ENCODE measurements at places on chromosomes 11 and 22.
A peak's percentile ranks its signal among the peaks of the same experiment; 100 is the strongest.

DNA sequence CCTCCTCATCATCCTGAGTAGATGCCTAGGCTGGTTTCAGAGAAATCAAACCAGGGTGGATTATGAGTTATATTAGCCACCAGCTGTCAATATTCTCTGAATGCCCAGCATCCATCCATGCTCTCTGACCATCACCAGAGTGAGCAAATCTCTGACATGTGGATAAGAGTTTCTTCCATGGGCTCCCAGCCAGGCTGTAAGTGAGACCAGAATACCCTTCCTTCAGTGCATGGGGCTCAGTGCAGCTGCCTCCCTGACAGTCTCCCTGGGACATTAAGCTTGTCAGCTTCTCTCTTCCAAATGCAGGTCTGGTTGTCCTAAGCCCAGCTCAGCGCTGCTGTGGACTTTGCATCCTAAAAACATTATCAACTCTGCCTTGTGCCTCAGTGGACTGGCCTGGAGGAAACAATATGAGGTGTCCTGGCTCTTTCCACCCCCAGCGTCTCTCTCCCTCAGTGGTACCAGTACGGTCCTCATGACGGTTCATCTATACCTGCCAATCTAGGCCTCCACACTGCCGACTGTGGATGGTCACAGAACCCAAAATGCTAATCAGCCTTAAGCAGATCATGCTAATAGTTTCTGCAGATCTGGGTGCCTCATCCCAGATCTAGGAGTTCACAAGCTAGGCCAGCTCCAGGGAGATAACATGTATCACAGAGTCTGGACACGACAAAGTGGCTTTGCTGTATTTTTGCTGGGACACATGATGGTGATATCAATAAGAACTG lies 41.6 kb upstream of the PRAME start:
- no peak for DNase-seq

- DNase-seq: no peak
Measured at GRCh38 chr22:48944433-48944750, 883.3 kb downstream of the BRD1 start.

GRCh38 chr22:47784991-47785390 lies 1022.5 kb downstream of the TBC1D22A start:
- DNase-seq: no peak

GRCh38 chr11:116224154-116224888 lies 548.5 kb downstream of the BUD13 start:
- peak; percentile 27 for DNase-seq

- DNase-seq: no peak
Measured at GRCh38 chr11:107041088-107041444, 22.8 kb upstream of the GUCY1A2 start.

DNA sequence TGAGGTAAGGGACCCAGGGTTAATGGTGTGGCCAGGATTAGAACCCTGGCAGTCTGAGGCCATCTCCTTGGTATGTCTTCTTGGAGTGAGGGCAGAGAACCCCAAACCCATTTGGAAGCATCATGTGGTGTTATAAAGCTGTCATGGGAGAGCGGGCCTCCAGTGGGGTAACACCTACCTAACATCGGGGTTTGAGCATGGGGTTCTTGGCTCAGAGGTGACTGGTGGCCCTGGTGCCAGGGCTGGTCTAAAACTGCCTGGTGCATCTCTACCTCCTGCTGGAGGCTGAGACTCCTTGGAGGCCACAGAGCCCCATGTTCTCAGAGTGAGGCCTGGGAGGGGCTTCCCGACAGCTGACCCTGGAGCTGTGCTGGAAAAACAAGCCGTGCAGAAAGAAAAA lies 4.5 kb downstream of the PRDM11 start:
- DNase-seq: no peak

- DNase-seq: no peak
Measured at GRCh38 chr22:20578192-20578591, 70.8 kb downstream of the MED15 start.

GRCh38 chr22:25365491-25366261 lies 146.2 kb downstream of the CRYBB2 start:
- DNase-seq: no peak

DNA sequence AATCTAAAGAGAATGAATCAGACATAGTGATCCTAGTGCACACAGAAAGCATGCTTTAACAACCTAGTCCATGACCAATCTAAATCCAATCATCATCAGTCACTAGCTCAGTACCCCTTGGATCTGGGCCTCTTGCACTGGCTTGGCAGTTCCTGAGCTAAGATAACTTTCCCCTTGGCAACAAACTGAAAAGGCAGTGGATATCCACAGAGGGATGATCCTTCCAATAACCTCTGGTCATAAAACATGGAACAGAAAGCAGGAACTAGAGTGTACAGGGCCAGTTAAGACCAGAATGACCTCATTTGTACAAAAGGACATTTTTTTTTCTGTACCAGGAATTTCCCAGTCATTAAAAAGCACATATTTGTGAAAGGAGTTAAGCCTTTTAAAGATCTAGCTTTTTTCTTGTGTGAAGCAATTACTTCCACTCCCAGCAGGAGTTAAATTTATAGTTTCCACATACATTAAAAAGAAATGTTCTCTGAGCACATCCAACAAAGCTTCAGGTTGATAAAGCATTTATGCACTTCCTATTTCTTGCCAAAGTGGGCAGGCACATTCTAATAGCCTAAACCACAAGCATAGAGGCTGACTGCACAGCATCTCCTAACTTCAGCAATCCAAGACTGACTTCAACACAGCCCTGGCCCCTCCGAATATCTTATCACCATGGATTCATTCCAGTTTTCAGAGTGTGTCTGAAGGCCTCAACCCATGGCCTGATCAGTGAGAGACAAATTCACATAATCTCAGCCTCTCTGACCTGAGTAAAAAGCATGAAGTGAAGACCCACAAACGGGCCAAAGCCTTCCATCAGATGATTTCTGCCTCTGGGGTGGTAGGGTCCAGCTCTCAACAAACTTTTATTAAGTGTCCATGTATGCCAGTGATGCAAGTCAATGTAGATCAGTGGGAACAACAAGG lies 29.9 kb downstream of the GUCY1A2 start:
- DNase-seq: no peak

DNA sequence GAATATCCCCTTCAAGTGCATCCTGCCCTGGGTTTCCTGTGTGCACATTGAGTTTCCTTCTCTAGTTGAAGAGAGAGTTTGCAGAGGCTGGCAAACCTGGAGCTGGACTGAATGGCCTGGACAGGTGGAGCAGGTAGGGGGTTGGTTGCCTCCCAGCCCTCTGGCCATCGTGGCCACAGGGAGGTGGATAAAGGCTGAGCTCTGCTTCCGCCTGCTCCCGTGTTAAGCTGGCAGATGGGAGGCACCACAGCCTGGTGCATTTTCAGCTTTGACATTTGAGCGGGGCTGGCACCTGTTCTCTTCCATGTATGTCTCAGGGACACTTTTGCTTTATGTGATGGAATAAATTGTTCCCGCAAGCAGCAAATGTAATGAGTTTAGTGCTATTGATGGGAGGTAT lies 11.1 kb downstream of the MICAL2 start:
- DNase-seq: no peak
